Activated CD4-positive, alpha-beta T cell treated with anti-CD3 and anti-CD28 coated beads, Interleukin-2, Interleukin-6, amounts not matched to agents 100 ng/mL and 50 ng/mL, durations not matched to agents 16 hours and 8 hours (primary cell): ENCODE measurements at places on chromosomes 1 and 21.

- no peak for DNase-seq
These were observed 6.7 kb downstream of the CFAP298 start for GRCh38 chr21:32605469-32605868.

DNA sequence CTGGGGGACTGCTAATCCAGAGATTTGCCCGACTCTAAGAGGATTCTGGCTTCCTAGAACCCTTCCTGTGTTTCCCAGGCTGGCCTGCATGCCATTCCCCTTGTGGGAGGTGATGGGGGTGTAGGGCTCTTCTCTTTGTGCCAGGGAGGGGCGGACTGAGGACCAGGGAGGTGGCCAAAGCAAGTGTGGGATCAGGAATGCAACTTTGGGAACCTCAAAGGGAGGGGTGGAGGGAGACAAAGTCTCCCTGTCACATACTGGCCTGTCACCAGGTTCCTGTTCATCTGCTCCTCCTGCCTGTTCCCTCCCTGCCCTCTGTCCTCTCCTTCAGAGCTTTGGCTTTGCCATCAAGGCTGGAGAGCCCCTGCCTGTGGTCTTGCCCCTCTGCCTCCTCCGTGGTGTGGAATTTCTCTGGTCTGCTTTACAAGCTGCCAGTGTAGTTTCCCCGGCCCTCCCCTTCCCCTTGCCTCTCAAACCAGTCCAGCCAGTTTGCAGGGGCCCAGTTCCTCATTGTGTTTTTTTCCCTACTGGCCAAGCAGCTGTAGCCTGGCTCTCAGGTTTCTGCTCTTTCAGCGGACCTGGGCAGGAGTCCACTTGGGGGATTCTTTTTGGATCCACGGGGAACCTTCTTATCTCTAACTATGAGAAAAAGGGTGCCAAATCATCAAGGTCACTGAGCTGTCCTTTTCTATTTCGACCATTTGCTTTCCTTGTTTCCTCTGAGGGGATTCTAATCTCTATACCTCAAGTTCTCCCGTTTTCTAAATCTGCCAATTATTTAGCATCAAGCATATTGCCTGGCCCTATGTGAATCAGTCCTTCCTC is 1.8 kb downstream of the CGN start:
- DNase-seq = no peak

- DNase-seq = no peak
These were observed 78.1 kb downstream of the DDR2 start for GRCh38 chr1:162710345-162710744.

GRCh38 chr21:34835526-34835925 is 166.7 kb downstream of the CLIC6 start:
- DNase-seq = no peak

- DNase-seq = peak; percentile 48
These were observed at the start of gene PTGER3 for GRCh38 chr1:71047635-71048607. Gene PTGER3, minus strand, starts transcription at chr1:71047816. Its CDS starts 239 bp downstream, at chr1:71047577.

DNA sequence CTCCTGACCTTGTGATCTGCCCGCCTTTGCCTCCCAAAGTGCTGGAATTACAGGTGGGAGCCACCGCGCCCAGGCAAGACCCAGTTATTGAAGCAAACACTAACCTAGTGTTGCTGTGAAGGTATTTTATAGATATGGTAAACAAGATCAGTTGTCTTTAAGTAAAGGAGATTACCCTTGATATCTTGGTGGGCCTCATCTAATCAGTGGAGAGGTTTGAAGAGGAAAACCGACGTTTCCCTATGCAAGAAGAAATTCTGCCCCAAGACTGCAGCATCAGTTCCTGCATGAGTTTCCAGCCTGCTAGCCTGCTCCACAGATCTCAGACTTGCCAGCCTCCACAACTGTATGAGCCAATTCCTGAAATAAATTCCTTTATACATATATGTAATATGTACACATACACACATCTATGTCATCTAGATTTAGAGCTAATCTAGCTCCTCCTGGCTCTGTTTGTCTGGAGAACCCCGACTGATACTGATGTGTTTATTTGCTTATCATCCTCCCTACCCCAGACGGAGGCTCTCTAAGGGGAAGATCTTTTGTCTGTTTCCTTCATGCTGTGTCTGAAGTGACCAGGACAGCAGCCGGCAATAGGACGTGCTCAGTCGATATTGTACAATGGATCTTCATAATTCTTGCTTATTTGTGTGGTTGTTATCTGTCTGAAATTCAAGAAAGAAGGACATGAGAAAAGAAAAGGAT is 90.9 kb downstream of the IER5 start:
- no peak for DNase-seq

DNA sequence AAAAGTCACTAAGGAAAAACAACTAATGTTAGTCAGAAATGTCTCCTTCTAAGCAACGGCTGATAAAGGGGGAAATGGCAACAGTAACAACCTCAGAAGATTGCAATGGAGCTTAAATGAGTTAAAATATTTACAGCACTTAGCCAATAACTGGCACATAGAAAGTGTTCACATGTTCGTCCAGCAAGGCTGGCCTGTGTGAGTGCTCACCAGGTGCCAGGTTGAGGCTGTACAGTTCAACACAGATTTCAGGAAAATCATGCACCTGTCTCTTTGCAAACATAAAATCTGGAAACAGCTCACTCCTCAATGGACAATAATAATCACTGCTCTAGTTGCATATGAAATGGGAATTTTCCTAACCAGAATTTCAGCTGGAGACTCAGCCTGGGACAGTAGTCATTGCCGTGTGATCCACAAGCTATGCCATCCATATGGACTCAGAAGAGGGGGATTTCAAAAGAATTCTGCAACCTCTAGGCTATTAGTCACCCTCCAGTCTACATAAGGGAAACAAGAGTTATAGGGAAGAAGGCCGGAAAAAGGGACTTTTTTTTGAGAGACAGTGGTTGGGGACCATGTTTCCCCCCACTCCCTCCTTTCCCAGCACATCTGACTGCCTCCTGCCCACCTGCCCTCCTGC is 68.6 kb downstream of the SYDE2 start:
- no peak for DNase-seq
